Activated T-helper 9 cell treated with anti-CD3 and anti-CD28 coated beads, Interleukin-2, amount 50 U/mL, for 16 hours (primary cell): ENCODE measurements at places on chromosomes 5 and 9.

- DNase-seq = no peak
These were observed 282.1 kb downstream of the CRB2 start for GRCh38 chr9:123637945-123638634.

- DNase-seq = no peak
These were observed 53.8 kb downstream of the SREK1 start for GRCh38 chr5:66197764-66198405.

GRCh38 chr9:125655691-125656410 is 51.2 kb downstream of the MAPKAP1 start:
- no peak for DNase-seq

DNA sequence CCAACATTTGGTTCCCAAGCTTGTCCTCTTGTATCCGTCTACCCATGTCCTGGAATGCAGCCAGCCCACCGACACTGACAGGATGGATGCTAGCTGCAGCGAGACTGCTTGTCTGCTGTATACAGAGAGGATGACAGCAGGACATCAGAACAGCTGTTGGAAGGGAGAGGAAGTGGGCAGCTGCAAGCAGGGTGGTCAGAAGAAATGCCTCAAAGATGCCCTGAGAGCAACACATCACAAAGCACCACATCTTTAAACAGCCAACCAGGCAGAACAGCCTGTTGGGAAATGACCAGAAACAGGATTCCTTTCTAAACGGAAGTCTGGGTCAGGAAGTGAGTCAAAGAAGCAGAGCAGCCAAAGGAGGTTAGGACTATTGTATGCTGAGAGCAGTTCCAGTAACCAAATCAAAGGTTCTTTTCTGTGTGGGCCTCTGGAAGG is 219.1 kb downstream of the NDUFS4 start:
- DNase-seq = no peak

DNA sequence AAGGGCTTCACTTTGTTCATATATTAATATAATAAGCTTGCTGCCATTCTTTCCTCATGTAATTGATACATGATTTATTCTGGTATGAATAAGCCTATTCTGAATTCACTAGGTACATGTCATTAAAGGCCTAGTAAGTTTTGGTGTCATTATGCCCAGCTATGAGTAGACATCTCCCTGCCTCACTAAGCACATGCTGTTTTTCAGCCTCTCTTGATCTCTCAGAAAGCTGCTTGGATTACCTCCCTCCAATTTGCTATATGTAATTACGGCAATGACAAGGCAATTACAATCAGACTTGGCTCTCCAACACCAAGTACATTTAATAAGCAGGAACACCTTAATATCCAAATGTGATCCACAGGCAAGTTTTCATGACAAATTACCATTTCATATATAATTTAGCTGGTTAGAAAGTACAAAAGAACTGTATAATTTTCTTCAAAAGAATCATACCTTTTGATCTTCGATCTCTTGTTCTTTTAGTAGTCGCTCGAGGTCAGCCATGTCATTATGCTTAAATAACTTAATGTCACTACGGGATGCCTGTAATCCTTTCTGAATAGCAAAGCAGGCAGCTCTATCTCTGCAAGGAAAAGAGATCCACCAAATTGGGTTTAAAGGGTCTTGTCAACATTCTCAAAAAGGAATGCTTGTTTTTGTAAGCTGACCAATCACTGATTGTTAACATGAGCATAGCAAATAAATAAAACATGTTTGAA is 56.3 kb downstream of the SPTLC1 start:
- DNase-seq = no peak

GRCh38 chr5:98214240-98215051 is 559.0 kb upstream of the RGMB start:
- DNase-seq = no peak

GRCh38 chr9:126805554-126806262 is 868 bp downstream of the ZBTB43 start:
- peak; percentile 72 for DNase-seq

- DNase-seq = no peak
These were observed 88.5 kb upstream of the DAB2 start for GRCh38 chr5:39513236-39513635.

GRCh38 chr5:154627698-154628678 is 127.2 kb upstream of the LARP1 start:
- DNase-seq = no peak

DNA sequence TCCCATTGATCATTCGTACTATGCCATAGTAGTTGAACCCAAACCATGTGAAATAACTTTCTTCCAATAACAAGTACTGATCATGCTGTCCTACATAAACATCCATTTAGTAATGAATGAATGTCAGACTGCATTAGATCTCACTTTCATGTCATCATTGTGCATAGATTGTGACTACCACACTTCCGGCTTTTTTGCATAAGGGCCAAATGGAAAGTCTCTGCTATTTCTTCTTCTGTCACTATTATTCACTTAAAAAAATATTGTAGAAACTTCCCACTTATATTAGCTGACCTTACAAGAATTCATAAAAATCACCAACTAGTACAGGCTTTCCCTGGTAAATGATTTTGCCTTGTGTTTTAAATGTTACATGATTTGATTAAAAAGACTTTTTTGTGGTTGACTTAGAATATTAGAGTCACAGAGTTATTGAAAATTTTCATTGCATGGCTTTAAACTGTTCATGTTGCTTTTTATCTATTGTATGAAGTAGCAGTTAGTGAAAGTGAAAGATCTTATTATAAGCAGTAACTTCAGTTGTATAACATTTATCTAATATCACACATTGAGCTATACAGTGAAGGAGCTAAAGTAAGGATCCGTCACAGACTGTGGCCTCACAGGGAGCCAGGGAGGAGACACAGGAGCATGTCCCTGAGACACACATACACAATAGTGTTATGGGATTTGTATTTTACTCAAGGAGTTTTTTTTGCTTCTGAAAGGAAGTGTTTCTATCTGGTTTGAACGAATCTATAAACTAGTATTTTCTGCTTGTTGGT is 33.9 kb downstream of the LMNB1 start:
- DNase-seq = no peak

GRCh38 chr9:69314547-69314946 is 10.5 kb upstream of the ENTREP1 start:
- no peak for DNase-seq

DNA sequence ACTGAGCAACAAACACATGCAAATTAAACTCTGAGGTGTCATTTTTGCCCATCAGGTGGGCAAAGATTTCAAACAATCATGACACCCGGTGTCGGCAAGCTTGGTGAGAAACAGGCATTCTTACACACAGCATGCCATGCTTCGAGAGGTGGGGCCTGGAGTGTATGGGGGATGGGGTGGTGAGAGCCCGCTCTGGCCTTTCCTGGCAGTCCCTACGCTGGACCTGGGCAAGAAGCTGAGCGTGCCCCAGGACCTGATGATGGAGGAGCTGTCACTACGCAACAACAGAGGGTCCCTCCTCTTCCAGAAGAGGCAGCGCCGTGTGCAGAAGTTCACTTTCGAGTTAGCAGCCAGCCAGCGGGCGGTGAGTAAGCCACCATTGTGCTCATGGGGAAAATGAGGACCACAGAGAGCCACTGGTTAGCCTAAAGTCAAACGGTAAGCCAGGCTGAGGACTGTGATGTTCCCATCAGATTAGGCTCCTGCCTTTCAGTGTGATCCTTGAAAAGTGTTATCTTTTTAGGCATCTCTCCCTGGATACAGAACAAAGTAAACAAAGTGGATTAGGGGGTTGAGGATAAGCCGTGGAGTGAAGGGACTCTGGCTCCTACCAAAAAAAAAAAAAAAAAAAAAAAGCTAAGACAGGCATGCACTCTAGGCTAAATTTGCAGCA is 9.4 kb downstream of the MYOZ3 start:
- no peak for DNase-seq

- no peak for DNase-seq
These were observed 4.9 kb upstream of the IL4 start for GRCh38 chr5:132668706-132669454.

DNA sequence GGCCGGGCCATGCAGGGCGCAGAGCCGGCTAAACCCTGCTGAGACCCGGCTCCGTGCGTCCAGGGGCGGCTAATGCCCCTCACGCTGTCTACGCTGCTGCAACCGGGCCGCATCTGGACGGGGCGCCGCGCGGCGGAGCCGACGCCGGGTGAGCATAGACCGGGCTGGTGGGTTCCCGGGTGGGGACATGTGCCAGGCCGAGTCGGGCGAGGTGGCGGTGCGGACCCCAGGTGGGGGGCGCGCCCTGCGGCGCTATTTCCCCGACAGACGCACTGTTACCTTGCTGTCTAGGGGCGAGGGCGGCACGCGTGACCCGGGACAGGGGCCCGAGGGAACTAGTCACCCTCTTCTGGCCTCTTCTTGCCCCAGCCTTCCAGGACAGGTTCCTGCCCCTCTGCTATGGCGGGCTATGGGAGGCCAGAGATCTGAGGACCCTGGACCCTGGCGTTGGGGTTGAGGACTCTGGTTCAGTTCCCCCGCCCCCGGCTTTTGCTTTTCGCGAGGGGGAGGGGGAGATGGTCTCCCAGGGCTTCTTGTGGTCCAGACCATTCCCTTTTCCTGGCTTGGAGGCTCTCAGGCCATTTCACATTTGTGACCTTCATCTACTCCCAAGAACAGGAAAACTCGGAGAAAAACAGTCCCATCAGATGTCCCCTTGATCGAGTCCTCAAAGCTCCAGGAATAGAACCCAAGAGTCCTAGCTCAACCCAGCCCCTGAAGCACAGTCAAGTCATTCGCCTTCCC is 536 bp downstream of the SLC27A4 start:
- no peak for DNase-seq

DNA sequence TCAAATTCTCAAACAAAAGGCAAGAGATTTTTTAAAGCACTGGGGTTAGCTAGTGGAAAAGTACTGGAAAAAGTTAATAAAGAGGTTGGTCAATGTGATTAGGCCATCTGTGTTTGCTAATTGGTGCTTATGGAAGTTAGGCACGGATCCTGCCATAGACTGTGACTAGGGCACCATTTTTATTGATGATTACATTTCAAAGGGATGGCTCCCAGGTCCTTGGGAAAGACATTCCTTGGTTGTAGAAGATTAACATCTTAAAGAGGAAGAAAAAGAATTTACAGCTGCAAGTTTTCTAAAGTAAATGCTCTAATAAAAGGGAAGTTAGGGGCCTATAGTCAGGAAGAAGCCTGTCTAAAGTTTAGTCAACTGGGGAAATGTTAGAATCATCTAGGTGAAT is 1183.3 kb downstream of the DTWD2 start:
- no peak for DNase-seq

- DNase-seq = no peak
These were observed 5.6 kb upstream of the PPP2R2B start for GRCh38 chr5:146884066-146884626.

DNA sequence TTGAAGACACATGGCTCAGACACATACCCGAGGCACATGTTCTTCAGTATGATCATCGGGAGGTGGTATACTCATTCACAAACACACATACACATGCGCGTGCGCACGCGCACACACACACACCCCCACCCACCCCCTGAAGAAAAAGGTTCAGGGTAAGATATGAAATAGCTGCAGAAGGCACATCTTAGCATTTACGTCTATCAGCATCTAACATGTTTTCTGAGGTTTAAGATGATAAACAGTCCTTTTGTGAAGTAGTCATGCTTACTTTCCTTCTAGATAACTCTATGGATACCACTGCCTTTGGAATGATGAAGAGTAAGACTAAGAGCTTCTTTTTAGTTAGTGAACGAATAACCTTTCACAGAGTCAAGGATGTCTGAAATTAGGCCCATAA is 105.1 kb upstream of the GNA14 start:
- DNase-seq = no peak

- DNase-seq = no peak
These were observed 361.4 kb upstream of the RPS23 start for GRCh38 chr5:82639393-82640144.

GRCh38 chr5:67807439-67807888 is 408.1 kb upstream of the PIK3R1 start:
- DNase-seq = no peak

DNA sequence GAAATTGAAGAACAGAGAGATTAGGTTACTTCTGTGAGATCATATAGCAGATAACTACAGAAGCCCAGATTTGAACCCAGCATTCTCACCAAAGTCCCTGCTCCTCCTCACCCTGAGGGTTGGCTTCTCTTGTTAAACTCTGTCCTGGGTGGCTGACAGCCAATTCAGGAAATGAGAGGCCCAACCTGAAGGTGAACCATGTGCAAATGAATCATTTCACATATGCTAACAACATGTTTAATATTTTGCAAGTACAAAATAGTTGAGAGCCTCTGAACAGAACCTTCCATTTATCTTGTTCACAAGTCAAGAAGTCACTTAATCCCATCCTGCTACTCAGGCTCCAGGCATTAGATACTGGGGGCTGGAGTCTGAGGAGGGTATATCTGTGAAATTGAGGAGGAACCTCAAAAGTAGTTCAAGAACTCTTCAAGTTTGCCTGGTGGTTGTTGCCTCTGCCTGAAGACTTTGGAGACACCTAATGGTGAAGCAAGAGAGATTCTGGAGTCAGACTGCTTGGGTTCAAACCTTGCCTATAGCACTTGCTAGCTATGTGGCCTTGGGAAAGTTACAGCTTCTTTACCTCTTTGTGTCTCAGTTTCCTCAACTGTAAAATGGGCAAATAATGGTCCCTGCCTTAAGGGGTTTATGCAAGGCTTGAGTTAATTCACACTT is 564.0 kb downstream of the PSAT1 start:
- no peak for DNase-seq

GRCh38 chr5:134758504-134759341 is at the start of gene DDX46:
Gene DDX46 (plus strand): TSS chr5:134758779. CDS start chr5:134758939, 160 bp downstream.
- DNase-seq = peak; percentile 92

DNA sequence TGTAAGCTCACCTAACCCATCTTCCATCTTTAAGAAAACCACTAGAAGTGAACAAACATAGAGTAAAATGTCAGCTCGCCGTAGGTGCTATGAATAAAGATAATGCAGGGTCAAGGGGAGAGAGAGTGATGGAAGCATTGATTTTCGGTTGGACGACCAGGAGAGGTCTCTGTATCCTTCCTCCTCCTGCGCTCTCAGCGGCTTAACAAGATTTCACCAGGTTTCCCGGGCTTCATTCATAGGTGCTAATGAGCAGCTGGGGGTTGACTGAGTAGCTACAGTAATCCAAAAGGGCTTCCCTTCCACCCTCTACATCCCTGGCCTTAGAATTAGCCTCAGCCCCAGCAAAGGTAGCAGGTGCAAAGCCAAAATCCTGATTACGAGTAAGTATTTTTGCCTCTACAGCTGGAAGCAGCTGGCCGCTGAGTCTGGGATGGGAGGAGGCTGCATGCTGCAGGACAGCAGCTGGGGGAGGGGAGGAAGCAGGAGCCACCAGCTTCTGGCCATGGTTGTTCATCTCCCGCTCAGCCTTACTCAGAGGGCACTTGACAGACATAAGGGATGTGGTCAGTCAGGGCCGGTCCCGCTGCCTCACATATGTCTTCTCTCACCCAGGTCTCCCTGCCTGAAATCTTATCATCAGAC is 112.0 kb upstream of the IL12B start:
- DNase-seq = no peak

DNA sequence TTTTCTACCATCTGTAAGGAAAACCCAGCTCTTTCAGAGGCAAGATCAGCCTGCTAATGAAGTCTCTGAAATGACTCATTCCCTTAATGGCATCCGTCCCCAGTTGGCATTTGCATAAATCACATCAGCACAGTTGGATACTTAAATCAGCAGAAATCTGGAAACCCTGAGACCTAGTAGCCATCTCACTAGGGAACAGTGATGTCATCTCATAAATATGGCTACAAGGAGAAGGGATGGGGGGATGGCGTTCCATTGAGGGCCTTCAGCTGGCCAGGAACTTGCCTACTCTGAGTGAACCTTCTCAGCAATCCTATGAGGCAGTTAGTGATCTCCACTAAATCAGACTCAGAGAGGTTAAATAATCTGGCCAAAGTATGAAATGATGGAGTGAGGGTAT is 81.8 kb downstream of the CMYA5 start:
- no peak for DNase-seq
